ENCODE measurements at places on chromosomes 1 and 21. TPM values are rescaled to one million over a fixed set of nuclear protein-coding genes. Genes with fewer than 3 reads are reported as not detected.
A peak's percentile ranks its signal among the peaks of the same experiment; 100 is the strongest.

The JMJD4 gene
- 13.5 TPM for total RNA-seq

The PADI4 gene
- not detected for total RNA-seq

GRCh38 chr1:4273747-4274146 is 373.7 kb upstream of the C1orf174 start:
- no peak for DNase-seq

- DNase-seq: no peak
Observed at GRCh38 chr1:8448911-8449661, 131.2 kb downstream of the SLC45A1 start.

DNA sequence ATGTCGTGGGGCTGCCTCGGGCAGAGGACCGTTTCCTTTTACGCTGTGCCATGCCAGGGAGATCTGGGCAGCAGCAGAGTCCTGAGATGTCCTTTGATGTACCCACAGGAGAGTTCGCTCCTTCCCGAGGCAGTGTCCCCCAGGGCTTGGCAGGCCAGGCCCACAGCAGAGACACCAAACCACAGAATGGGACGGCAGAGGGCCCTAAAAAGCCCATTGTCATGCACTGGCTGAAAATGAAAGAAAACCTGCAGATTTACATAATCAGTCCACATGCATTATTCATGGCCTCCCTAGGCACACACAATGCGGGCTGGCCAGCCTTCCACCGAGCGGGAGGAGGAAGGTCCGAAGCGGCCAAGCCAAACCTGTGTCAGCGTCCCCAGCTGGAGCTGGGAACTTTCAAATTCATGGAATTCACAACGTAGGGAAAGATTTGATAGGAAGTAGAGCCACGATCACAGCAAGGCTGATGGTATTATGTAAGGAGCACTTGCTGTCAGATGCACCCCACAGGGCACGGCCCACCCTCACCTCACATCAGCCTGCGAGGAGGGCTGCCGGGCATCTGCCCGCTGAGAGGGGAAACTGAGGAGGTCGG is 25.3 kb upstream of the EFHD2 start:
- no peak for DNase-seq

The SPRR5 gene
- total RNA-seq: not detected

GRCh38 chr1:16612332-16613172 is 812 bp downstream of the NBPF1 start:
- DNase-seq: peak; percentile 73

DNA sequence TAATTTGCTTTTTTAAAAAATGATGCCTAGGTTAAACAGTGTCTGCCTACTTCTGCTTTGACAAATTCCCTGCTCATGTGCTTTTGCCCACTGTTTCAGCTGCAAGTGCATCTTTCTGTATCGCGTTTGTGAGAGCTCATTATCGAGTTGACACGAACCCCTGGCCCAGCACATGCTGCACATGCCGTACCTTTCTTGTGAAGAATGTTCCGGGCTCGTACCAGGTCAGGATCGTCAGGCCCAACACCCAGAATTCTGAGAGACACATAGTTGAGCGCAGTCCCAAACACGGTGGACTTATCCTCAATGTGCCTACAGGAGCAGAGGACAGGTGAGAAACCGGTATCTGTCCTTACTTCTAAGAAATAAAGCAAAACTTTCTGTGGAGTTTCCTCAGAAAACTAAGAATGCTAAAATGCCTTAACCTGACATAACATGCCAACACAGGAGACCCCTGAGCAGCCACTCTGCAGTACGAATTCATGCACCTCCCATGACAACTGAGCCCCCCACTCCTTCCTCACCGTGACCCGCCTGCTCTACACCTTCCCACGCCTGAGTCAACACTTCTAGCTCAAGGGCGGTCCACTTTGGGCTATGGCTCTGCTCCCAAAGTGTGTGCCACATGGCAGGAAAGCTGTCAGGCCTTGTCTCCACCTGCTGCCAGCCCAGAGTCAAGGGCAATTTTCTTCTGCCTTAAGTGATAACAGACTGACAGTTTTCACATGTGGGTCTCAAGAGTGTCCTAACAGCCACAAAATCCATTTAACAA is 6.7 kb downstream of the LSS start:
- DNase-seq: no peak

The PYCR2 gene
- 62.3 TPM for total RNA-seq

The OR2AK2 gene
- total RNA-seq: not detected

The PTGFR gene
- 0.14 TPM for total RNA-seq

- DNase-seq: no peak
Observed at GRCh38 chr1:159882527-159882862, 17.5 kb downstream of the CFAP45 start.

The IGSF8 gene
- total RNA-seq: 33.3 TPM

The CSF3R gene
- total RNA-seq: not detected

The CFAP141 gene
- total RNA-seq: not detected

DNA sequence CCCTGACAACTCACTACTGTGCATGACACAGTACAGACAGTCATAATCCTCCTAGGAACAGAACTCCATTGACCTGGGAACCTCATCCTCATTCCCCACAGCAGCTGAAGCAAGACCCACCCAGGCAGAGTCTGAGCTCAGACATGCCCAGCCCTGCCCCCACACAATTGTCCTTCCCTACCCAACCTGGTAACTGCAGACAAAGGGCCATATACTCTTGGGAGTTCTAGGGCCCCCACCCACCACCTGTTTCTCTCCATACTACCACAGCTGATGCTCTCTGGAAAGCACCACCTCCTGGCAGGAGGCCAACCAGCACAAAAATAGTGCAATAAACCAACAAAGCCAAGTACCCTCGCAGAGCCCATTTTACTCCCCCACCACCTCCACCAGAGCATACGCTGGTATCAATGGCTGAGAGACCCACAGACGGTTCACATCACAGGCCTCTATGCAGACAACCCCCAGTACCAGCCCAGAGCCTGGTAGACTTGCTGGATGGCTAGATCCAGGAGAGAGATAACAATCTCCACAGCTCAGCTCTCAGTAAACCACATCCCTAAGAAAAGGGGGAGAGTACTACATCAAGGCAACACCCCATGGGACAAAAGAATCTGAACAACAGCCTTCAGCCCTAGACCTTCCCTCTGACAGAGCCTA is 159.7 kb upstream of the CXADR start:
- no peak for DNase-seq

GRCh38 chr1:171245458-171246064 is 2.7 kb upstream of the FMO1 start:
- no peak for DNase-seq

The LRRC42 gene
- 46.7 TPM for total RNA-seq

DNA sequence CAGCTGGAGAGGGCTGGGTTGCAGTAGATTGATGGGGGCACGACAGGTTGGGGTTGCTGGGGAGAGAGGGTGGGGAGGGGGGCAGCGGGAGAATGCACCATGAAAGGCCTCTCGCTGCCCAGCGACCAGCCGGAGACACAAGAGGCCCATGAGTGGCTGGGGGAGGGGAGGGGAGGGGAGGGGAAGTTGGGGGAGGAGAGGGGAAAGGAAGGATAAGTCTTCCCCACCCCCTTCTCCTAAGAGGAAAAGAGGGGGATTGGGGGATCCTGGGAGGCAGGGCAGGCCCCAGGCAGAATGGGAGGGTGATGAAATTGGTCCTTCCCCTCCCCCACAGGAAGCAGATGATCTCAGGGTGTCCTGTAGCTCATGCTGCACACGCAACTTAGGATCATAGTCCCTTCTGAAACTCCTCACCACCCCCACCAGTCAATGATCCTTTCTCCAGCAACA is 45.7 kb downstream of the PAX7 start:
- no peak for DNase-seq

DNA sequence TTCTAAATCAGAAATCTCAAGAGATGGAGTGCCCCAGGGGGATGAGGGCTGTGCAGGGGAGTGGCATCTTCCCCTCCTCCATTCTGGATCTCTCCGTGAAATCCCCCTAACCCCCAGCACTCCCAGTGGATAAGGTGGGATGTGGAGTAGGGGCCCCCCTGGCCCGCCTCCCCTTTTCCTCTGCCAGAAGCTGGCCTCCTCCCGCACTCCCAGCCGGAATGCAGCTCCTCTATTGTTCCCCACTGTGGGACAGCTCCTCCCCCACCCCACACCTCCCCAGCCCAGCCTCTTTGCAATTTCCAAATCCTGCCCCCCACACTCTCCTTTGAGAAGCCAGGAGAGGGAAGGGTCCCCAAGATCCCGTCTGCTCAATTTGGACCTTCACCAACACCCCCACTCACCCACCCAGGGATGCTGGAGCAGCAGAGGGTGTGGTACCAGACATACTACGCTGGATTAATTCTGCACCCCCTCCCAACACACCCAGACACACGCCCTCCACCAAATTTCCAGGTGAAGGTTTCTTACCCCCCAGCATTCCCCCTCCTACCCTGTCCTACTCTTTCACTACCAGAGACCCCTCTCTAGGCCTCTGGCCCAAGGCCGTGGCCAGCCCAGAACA is 1.9 kb downstream of the MEX3A start:
- DNase-seq: no peak

- DNase-seq: peak; percentile 100
Observed at GRCh38 chr1:94299627-94300553, 62.5 kb upstream of the ARHGAP29 start.

DNA sequence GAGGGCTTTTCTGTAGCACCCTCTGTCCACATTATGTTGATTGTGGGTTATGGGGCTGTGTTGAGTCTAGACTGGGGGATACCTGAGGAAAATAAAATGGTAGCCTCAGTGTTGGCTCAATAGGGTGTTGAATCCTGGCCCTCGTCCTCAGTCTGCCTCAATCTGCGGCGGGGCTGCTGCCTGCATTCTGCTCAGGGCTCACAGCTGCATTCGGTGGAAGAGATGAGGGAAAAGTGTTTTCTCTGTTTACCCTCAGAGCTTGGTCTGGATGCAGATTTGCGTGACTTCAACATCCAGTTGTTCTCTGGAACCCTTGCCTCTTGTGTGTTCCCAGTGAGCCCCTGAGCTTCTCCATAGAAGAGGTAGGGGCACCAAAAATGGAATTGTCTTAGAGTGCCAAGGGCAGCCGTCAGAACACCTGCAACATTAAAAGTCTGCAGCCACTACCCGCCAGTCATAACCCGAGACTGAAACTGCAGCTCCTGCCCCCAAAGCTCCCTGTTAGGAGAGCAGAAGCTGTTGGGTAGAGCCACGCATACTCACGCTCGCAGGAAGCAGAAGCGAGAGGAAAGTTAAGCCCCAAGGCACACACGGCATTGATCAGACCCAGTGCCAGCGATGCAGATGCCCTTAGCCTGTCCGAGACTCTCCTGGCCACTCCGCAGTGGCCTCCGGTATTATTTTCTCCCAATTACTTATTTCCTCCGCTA is 215.3 kb upstream of the C1orf174 start:
- no peak for DNase-seq

DNA sequence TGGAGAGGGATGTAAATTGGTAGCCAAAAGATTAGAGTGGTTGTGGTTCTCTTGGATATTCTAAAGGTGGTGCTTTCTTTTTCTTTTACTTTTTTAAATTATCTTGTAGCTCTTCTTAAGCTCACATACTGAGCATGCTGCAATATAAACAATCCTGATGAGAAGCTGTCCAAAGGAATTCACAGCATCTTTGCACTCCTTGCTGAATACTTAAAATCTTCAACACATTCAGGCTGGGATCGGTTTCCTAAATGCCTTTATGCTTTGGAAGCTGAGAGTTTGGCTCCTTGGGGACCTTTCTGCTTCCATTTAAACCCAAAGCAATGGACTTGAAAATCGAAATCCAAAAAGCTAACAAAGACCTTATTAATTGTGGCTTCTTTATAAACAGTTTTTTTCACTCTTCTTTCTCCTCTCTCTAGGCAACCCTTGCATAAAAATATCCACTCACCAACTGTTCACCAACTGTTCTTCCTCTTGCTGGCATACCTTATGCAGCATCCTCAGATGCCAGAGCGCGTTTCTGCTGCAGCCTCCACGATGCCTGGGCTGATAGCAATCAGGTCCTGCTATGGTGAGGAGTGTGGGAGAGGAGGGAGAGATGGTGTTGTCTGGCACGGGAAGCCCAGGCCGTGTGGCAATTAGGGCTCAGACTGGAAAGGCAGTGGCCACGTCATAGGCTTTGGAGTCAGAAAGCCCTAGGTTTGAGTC is 535.8 kb upstream of the DAB1 start:
- no peak for DNase-seq

DNA sequence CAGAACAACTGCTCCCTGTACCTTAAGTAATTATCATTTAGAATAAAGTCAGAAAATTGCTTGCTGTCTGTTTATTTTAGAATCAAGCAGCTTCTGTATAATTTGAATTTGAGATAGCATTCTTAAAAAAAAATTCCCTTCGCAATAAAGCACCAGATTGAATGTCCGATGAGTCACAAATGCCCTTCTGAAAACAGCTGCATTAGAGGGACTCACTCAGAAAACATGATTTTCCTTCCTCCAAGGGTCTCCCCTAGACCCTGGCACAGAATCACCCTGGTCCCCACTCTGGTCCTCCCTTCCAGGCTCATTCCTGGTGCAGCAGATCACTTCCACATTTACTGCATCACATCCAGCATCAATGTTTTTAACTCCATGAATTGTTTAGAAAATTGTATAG is 471.1 kb upstream of the VAMP3 start:
- peak; percentile 10 for DNase-seq

DNA sequence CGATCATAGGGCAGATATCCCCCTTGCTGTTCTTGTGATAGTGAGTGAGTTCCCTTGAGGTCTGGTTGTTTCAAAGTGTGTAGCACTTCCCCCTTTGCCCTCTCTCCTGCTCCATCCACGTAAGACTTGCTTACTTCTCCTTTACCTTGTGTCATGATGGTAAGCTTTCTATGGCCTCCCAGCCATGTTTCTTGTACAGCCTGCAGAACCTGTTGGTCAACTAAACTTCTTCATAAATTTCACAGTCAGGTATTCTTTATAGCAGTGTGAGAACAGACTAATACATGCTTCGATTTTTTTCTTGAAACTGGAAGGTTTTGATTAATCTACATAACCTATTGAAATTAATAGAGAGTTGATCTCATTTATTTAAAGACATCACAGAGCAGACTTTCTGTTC is 302.5 kb upstream of the PBX1 start:
- no peak for DNase-seq

GRCh38 chr1:94980582-94981574 is 54.0 kb upstream of the CNN3 start:
- DNase-seq: no peak

- DNase-seq: no peak
Observed at GRCh38 chr1:182784556-182785171, 4.9 kb upstream of the NPL start.

The GUCA2A gene
- total RNA-seq: not detected

The CCDC185 gene
- total RNA-seq: not detected

The SLC1A7 gene
- total RNA-seq: not detected

DNA sequence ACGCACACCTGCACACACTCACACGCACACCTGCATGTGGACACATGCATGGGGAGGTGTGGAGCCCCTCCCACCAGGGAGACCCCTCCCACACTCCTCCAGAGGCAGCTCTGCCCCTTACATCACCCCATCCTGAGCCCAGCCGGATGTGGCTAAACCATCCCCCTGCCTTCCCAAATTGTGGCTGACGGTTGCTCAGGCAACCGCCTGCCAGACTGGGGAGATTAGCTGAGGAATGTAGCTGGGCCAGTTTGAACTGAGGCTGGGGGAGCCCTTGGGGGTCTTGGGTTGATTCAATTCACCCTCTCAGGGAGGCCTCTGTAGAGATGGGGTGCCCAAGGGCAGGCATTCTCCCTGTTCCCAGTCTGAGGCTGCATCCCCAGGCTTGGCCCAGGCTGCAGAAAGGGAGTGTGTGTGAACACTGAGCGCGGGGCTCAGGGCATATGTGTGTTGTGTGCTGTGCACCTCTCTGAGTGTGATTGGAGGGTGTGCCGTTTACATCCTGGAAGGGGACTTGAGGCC is 12.9 kb downstream of the PTPRU start:
- DNase-seq: no peak

- no peak for DNase-seq
Observed at GRCh38 chr1:21779613-21780521, 3.1 kb downstream of the USP48 start.

GRCh38 chr1:98197356-98197755 is 276.5 kb upstream of the DPYD start:
- no peak for DNase-seq

The SPATA1 gene
- total RNA-seq: 0.23 TPM

Measured in epithelial cell of proximal tubule (primary cell).